ENCODE measurements at places on chromosomes 3 and 15.

DNA sequence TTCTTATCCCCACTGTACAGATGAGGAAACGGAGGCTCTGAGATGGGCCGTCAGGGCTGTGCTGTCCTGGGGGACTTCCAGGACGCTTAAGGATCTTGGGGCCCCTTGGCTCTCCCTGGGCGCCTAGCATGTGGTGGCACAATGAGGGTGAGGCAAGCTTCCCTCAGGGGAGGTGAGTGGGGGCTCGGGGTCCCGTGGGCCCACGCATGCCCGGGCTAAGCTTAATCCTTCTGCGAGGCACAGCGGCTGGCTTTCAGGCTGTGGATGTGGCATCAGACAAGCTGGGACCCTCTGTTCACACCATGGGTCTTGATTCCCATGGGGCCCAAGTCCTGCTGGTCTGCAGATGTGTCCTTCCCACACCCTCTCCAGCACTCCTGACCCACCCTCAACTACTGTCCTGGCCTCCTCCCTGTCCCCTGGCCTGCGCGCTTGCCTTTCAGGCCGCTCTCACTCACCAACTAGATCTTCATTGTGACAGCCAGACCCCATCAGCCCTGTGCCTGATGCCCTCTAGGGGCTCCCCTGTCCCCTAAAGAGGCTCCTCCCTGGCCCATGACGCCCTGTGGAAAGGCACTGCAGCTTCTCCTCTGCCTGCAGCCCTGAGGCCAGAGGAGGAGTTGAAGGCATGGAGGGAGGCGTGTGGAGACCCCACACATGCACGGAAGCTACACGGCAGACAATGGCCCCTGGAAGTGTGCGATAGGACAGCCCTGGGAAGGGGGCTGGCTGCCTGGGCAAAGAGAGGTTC is 11.3 kb downstream of the DUSP7 start:
- no peak for DNase-seq

DNA sequence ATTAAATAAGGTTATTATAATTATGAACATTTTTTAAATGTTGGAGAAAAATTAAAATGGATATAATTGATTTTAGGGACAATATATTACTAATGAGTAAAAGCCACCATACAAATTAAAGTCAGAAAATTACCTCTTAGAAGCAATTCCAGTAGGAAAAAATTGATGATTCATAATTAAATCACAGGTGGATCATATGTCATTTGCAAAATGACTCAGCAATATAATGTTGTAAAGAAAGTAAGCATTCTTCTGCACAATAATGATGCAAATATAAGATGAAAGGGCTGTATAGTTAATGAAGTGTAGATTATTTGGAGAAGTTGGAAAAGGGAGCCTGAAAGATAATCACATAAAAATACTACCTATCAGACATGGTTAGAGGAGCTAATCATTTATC is 25.8 kb downstream of the ZPLD1 start:
- DNase-seq: no peak

- no peak for DNase-seq
Measured at GRCh38 chr3:13876451-13877100, 3.3 kb downstream of the WNT7A start.

DNA sequence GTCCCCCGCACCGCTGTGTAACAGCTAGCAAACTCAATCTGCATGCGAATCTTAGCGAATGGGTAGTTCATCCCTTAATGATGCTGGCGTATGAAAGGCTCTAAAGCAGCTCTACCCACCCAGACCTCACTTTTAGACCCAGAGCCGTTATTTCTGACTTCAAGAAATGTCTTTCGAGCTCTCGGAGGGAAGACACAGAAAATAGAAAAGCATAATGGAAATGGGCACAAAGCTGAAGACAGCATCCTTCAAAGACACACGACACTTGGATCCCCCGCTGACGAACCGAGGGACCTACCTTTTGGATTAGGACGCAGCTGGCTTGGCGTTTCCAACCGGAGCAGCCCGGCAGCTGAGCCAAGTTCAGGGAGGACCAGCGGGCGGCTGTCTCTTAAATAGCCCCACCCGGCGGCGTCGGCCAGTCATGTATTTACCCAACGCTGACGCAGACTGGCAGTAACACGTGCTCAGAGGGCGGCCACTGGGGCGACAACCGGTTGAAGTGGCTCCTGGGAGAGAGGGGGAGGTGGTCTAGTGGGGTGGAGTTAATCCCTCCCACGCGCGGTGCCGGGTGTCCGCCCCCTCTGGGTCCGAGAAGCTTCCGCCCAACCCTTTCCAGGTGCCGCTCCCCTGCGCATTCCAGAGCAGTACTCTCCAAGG is 1.5 kb downstream of the CCK start:
- no peak for DNase-seq

DNA sequence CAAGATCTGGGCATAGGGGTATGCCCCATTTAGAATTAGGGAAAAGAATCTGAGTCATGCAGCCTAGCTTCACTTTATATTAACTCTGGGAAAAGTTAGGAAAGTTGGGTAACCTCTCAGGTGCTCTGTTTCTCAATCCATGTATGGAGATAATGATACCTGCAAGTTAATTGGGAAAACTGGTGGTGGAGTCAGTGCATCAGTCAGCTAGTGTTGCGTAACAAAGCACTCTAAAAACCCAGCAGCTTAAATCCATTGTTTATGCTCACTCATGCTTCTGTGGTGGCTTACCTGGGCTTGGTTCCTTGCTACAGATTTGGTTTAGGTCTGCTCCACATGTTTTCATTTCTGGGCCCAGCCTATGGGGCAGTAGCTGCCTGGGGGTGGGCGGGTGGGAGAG is 91.0 kb downstream of the SMAD3 start:
- no peak for DNase-seq

GRCh38 chr3:56960234-56960917 is 100.1 kb upstream of the SPATA12 start:
- no peak for DNase-seq

- no peak for DNase-seq
Measured at GRCh38 chr3:86984271-86984670, 6.7 kb downstream of the VGLL3 start.

- peak; percentile 36 for DNase-seq
Measured at GRCh38 chr3:125059488-125060245, 3.9 kb upstream of the HEG1 start.

DNA sequence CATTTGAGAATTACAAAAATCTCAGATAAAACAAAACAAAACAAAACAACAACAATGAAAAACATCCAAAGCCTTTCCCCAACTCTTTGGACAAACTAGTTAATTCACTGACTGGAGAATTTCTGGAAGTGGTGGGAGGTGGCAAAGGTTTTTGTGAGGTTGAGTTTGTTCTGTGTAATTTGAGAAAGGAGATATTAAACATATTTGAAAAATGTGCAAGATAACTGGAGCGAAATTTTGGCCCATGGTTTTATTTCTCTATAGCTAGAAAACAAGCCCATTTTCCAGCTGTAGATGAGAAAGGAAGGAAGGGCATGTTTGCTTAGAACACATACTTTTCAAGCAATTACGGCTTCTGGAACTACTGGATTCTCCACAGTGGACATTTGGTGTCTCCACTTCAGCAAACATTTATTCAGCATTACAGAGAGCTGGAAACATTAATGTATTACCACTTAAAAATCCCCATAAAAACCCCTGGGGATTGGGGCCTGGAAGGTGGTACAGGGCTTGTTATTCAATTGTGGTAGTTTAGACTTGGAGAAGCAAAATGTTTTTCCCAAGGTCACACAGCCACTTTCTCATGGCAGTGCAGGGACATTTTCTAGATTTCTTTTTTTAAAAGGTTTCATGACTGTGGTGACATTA is 135.8 kb downstream of the THSD4 start:
- DNase-seq: no peak

DNA sequence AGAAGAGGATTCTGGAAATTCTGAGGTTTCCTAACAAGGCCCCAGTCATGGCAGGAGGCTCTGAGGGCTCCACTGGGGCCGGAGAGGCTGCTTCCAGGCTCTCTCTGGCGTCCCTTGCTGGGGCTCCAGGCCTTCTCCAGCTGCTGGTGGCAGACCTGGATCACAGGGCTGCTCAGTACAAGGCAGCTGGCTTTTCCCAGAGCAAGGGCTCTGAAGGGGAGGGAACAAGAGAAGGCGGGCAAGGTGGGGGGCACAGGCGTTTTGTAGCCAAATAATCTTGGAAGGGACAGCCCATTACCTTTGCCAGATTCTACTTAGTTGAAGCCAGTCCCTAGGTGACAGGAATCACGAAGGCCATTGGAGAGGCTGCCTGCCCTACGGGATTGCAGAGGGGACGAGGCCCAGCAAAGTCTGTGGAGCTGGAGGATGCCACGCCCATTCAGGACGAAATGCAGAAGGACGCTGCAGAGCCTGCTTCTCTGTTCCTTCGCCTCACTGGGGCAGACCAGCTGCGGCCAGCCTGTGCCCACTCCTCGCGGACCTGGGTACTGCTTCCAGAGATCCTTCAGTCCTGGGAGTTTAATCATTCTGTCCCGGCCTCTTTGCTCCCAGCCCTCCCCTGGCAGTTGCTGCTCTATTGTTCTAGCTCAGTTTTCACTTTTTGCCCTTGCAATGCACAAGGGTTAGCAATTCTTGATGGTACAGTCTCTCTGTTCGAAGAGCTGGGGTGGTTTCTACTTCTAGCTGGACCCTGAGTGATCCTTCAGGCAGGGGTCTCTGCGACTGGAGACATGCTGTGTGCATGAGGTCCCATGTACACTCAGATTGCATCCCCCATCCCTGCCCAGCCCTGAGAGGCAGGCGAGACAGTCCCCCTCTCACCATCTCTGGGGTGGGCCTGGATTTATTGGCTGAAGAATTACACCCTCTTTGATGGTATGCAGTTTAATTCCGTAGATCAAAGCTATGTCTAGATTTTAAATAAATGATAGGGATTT is 149.3 kb upstream of the MEF2A start:
- DNase-seq: no peak

DNA sequence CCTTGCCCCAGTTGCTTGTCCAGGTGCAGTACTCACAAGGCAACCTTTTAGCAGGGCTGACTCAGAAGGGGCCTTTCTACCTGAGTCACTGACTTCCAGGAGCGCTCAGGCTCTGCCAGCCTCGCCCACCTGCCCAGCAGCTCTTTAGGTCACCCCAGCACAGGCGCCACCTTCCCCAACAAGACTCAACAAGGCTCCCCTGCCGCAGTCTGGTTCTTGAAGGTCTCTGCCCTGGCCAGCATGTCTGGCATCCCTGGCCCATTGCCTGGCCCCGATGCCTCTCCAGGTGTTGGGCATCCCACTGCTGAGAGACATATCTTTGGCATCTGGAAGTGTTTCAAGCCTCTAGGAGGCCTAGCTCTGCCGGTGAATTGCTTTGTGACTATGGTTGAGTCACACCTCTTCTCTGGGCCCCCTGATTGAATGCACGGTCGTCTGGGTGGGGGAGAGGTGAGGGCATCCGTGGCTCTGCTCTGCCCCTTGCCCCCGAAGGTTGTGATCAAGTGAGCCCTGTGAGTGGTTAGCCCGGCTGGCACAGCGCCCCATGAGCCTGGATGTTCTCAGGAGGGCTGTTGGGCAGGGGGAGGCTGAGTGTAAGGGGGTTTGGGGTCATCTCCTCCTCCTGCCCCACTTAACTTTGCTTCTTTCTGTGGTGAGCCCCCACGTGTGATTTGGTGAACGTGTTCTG is 21.6 kb downstream of the SNX33 start:
- no peak for DNase-seq

GRCh38 chr15:75067123-75067830 is 43.9 kb downstream of the PPCDC start:
- DNase-seq: no peak

GRCh38 chr3:277873-278272 is 81.3 kb downstream of the CHL1 start:
- no peak for DNase-seq

GRCh38 chr3:106765342-106765741 is 611.9 kb upstream of the CCDC54 start:
- no peak for DNase-seq

GRCh38 chr15:95262866-95263564 is 1031.7 kb downstream of the MCTP2 start:
- peak; percentile 90 for DNase-seq

DNA sequence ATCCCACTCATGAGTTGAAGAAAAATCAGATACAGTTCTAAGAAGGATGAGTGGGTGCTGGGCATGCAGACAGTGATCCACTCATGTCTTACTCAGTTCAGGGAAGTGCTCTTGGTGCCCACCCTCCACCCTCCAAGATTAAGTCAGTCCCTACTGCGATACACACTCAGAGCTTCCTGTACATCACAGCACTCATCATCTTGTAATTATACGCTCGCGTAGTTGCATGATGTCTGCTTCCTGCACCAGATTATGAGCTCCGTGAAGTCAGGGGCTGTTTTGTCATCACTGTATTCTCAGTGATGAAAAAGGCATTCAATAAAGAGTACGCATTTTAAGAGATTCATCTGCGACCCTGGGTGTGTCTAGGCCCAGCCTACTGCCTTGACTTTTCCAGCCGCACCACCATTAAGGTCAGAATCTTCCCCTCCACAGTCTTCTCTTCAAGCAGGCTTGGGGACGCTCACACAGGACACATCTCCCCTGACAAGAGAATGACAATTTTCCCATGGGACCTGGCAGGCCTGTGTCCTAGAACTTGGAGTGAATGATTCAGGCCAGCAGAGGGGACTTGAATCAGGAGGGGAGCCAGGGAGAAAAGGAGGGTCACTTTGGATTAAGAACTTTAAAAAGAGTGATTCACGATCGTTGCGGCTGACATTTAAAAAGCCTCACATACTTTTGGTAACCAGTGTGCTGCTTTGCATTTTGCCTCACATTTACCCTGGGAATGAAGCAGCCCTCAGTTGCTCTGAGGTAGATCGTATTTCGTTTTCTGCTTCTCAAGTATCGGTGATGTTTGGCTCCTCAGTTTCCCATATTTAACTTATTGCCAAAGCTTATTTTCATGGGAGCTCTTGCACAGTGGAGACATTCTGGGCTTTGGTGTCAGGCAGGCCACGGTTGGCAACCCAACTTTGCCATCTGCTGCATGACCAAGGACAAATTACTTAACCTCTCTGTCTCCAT is 7.9 kb upstream of the PDE8A start:
- DNase-seq: peak; percentile 78
